ENCODE measurements at places on chromosomes 11 and 22.

DNA sequence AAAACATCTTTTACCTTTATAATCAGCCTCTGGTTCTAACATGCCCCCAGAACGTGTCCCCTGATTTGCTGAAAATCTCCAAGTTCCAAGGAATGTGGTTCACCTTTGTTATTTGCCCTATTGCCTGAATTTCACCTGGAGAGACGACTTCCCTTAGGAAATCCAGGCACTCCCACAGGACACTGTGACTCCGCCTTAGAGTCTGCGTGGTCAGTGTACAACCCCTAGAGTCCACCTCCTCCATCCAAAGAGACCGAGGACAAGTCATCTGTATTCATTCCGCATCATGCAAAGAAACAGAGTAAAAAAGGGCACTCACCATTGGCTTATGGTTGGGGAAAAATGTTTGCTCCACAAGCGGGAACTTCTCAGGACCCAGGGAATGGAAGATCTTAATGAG is 63.1 kb downstream of the TIMP3 start:
- no peak for DNase-seq

DNA sequence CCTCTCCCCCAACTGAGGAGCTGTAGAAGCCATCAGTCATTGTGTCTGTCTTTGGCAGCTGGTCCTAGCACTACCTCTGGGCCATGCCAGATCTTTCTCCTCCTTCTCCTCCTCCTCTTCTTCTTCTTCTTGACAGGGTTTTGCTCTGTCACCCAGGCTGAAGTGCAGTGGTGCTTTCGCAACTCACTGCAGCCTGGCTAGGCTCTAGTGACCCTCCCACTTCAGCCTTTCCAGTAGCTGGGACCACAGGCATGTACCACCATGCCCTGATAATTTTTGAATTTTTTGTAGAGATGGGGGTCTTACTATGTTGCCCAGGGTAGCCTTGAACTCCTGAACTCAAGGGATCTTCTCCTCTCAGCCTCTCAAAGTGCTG is 50.1 kb upstream of the SHANK2 start:
- DNase-seq, result no peak

GRCh38 chr11:106305458-106305857 is 228.0 kb downstream of the AASDHPPT start:
- DNase-seq, result no peak

GRCh38 chr11:36722421-36722820 is 124.4 kb upstream of the RAG2 start:
- DNase-seq, result no peak

- DNase-seq, result no peak
Measured at GRCh38 chr22:44578110-44578457, 80.1 kb upstream of the RTL6 start.

DNA sequence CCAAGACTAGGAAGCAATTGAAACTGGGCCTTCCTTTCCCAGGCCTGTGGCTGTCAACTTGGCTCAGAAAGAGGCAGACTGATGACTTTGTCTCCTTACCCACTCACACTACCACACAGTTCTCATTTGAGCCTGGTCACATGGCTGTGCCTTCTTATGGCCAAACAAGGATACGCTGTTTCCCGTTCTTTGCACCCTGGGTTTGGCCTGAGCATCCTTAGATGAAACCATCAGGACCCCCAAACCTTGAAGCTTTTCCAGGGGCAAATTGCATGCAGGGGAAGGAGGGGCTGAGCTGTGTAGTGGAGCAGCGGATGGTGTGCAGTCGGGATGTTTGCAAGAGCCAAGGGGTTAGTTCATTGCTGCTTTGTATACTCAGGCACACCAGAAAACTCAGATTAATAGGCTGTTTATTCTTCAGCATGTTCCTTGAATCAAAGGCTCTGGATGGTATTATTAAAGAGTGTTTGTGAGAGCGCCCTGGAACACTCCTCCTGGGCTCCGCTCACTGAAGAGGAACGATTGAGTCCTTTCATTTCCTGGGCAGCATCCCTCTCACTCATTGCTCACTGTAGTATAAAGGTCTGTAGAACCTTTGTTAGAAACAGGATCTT is 69.8 kb downstream of the ARFGAP2 start:
- peak; percentile 85 for DNase-seq

DNA sequence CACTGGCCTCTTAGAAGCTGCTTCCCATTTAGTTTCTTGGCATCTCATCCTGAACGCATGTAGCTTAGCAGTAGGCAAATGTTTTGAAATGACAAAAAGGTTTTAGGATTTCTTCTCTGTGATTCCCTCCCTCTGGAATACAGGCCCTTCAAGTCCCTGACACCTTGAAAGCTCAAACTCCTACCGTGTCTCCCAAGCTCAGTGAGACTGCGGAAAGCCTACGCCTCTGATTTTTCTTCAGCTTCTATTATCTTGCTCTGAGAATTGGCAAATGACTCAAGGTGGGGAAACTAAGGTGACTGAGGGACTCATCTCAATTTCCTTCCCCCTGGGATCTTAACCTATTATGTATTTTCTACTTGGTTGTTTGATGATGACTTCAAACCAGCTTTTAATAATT is 130.3 kb downstream of the ENTHD1 start:
- no peak for DNase-seq

Data from DMS79 treated with DMSO at 0.1 percent for 48 hours (cell line).